ENCODE measurements at places on chromosomes 3 and 15.

DNA sequence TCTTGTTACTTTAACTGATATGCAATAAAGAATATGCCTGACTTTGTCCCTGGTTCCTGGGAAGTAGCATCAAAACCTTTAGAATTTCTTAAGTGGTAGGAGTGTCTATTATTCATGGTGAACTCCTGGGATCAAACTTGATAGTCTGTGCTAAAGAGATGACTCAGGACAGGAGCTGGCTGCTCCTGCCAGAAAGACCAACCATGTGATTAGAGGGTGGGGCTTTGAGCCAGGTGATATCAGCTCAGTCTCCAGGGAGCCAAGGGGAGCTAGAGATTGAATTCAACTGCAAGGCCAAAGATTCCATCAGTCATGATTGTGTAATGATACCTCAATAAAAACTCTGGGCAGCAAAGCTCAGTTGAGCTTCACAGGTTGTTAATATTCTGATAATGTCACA is 20.6 kb upstream of the TMC3 start:
- DNase-seq = no peak

- no peak for DNase-seq
These were observed 584.0 kb downstream of the GRM7 start for GRCh38 chr3:7444886-7445285.

DNA sequence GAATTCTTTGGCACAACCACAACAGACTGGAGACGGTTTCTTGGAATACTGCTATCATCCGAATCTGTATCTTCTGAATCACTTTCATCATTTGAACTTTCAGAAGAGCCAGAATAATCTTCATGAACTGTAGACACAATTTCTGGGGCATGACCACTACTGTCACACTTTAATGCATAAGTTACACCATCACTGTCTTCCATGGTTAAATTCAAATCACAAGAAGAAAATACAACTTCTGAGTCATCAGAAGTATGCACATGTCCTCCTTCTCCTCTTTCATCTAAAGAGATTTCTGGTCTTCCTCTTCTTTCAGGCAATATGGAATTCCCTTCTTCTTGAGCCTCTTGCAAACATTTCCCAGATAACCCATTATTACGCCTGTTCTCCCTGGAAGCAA is 42.5 kb downstream of the SETD2 start:
- no peak for DNase-seq

DNA sequence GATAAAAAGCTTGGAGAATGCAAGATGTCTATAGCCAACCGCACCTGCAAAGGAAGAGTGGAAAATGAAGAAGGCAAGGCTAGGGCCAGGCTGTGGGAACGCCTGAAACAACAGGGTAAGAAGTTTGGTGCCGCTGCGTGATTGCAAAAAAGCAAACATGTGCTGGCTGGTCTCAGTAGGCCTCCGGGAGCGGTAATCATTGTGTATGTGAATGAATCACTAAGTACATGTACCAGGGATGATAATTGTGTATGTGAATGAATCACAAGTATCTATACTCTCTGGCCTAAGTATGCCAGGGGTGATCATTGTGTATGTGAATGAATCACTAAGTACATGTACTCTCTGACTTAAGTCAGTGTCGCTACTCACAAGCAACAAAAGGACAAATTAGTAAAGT is 40.3 kb upstream of the PARL start:
- no peak for DNase-seq

GRCh38 chr3:106714400-106714799 is 662.8 kb upstream of the CCDC54 start:
- DNase-seq = no peak

DNA sequence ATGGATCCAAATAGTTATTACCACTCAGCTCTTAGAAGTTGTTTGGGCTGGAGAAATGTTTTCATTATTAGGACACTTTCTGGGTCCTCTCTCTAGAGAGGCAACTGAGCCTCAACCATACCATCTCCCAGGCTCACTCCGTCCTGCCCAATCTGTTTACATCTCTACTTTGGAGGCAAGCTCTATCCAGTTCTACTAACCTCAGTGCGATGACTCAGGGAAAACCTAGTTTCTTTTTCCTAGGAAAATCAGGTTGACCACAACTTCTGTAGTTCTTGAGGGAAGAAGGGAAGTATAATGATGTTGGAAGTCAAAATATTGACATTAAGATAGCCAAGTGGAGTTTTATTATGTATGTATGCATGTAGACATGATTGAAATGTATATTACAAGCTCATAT is 40.4 kb downstream of the LPP start:
- peak; percentile 56 for DNase-seq

- DNase-seq = no peak
These were observed 92.5 kb downstream of the CHSY1 start for GRCh38 chr15:101159096-101159935.

DNA sequence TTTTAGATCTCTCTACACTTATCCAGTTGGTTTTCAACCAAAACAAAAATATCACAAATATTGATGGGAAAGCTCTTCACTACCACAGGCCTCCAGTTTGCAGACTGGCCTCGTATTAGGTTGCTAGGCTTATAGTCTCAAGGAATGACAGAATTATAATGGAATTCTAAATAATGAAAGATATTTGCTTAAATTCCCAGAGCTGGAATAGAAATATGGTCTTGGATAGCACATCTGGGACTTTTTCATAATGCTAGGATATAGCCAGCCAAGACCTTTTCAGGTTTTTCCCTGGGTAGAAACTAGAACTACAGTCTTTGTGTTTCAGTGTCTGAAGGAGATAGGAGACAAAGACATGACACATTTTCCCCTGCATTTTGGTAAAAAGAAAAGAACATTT is 121.9 kb upstream of the STAC start:
- DNase-seq = no peak

- no peak for DNase-seq
These were observed 10.2 kb downstream of the SNRK start for GRCh38 chr3:43296565-43296964.

GRCh38 chr3:42805141-42805821 is 991 bp upstream of the HIGD1A start:
- DNase-seq = no peak

DNA sequence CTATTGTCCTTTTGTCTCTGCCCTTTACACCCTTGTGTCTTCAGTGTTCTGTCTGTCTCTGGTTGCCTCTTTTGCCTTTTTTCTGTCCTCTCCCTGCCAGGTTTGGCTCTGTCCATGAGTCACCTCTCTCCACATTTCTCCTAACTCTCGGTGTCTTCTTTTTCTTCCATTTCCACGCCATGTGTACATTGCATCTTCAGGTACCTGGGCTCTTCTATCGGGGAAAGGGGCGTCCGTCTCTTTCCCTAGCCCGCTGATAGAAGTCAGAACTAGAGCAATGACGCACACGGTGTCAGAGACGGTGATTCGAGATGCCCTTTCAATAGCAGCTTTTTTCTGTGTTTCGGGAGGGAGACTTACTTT is 641 bp downstream of the OPA1 start:
- DNase-seq = peak; percentile 19

- no peak for DNase-seq
These were observed 93.7 kb downstream of the NPTN start for GRCh38 chr15:73539212-73540128.

- DNase-seq = no peak
These were observed 44.2 kb downstream of the SGO1 start for GRCh38 chr3:20141851-20142250.

DNA sequence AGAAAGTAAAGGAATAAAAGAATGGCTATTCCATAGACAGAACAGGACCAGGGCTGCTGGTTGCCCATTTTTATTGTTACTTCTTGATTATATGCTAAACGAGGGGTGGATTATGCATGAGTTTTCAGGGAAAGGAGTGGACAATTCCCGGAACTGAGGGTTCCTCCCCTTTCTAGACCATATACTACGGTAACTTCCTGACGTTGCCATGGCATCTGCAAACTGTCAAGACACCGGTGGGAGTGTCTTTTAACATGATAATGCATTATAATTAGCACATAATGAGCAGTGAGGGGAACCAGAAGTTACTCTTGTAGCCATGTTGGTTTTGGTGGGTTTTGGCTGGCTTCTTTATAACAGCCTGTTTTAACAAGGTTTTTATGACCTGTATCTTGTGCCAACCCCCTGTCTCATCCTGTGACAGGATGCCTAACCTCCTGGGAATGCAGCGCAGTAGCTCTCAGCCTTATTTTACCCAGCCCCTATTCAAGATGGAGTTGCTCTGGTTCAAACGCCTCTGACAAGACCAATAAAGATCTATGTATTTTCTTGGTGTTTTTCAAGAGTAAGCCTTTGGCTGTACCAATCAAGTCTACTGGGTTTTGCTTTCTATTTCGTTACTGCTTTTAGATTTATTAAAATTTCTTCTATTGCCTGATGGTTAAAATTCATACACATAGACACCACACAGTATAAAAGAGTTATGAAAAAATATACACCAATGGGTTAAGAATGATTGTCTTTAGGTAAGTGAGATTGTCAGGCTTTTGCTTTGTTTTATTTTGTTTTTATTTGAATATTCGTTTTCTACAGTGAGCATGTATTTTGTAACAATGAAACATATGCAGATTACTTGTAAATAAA is 37.4 kb upstream of the CTDSPL start:
- no peak for DNase-seq
